Thoracic aorta (tissue), 2 donors: ENCODE measurements at places on chromosomes 12 and 14. TPM values are rescaled to one million over a fixed set of nuclear protein-coding genes. Genes with fewer than 3 reads are reported as not detected.

DNA sequence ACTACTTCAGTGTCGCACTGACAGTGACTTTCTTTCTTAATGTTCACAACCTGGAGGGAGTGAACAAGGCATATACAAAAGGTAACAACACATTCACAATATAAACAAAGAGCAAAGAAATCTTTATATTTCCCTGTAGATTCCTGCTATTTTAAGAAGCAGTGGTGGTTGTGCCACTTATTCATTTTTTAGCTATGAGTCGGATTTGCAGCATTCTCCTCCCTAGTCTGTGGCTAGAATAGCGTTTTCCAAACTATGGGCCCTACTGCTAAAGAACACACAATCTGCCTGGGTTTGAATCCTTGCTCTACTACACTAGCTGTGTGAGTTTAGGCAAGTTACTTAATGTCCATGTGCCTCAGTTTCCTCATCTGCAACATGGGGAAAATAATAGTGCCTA, 18.6 kb upstream of the MDM1 start:
- no peak for DNase-seq

- no peak for DNase-seq
Observed at GRCh38 chr14:87055007-87055406, 938.0 kb downstream of the GALC start.

GRCh38 chr14:50352584-50352983, 40.5 kb downstream of the DMAC2L start:
- DNase-seq: no peak

GRCh38 chr14:80587096-80587724, 354.3 kb downstream of the CEP128 start:
- no peak for DNase-seq

The PLBD2 gene
- 54.1 TPM for total RNA-seq

The FLVCR2 gene
- 8.3 TPM for total RNA-seq

The RNF212B gene
- total RNA-seq: not detected

The PIWIL1 gene
- not detected for total RNA-seq
